Foreskin keratinocyte (primary cell): ENCODE measurements at places on chromosomes 11 and 22. TPM values are rescaled to one million over a fixed set of nuclear protein-coding genes. Genes with fewer than 3 reads are reported as not detected.

The CD3E gene
- not detected in 2 replicates for total RNA-seq

The NPAS4 gene
- not detected in 2 replicates for total RNA-seq

The IGLL1 gene
- total RNA-seq = not detected in 2 replicates

The PARVA gene
- total RNA-seq = 22.2 TPM in 2 replicates

The OR6A2 gene
- not detected in 2 replicates for total RNA-seq

DNA sequence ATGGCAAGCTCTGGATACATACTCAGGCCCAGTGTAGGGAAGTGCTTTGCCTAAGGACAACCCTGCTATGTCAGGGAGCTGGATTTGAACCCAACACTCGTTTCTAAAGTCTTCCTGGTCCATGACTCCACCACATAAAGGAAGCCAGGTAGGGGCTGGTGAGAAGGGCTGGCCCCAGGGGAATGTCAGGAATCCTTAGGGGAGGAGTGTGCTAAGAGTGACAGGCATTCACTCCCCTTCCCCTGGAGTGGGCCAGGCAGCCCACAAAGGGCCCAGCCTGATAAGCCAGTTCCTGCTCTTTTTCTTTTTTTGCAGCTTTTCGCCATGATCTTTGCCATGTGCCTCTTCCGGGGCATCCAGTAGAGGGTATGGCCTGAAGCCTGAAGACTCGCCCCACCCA lies 21.9 kb downstream of the TP53I11 start:
- no peak for DNase-seq

DNA sequence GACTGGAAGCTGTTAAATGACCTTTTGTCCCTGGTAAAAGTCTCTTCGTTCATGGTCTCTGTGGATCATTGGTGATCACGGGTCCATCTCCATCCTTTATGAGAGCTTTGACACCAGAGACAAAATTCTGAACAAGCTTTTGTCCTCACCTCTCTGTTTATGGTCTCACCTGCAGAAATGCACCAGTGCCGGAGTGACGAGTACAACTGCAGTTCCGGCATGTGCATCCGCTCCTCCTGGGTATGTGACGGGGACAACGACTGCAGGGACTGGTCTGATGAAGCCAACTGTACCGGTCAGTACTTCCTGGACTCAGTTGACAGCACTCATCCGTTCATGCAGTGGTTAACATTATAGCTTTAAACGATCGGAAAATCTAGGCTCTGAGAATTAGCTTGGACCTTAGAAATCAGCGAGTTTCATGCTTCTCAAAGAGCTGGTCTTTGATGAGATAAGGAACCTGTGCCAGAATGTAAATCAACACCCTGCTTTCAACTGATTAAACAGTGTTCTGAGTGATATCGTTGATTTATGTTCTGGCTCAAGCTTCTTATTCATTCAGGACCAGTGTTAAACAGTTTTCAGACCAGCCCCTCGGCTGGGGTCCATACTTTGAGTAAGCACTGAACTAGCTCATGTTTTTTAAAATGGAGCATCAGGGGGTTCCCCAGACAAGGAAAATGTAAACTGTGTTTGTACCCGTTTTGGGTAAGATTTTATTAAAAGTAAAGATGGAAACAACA lies 124.5 kb upstream of the SORL1-AS1 start:
- DNase-seq = no peak
